ENCODE measurements at places on chromosomes 3 and 15. TPM values are rescaled to one million over a fixed set of nuclear protein-coding genes. Genes with fewer than 3 reads are reported as not detected.

C2CD4B gene
- total RNA-seq: not detected

CHRFAM7A gene
- 4.9 TPM for total RNA-seq

IL20RB gene
- 1.2 TPM for total RNA-seq

TUBGCP5 gene
- 27.1 TPM for total RNA-seq

FILIP1L gene
- 0.08 TPM for total RNA-seq

TMED3 gene
- total RNA-seq: 170 TPM

HYKK gene
- 5.2 TPM for total RNA-seq

IQCF5 gene
- total RNA-seq: not detected

EAF2 gene
- 2.8 TPM for total RNA-seq

OSTN gene
- total RNA-seq: not detected

LMOD3 gene
- not detected for total RNA-seq

MYZAP gene
- total RNA-seq: 0.51 TPM

SYNPR gene
- not detected for total RNA-seq

TFRC gene
- 101 TPM for total RNA-seq

STX19 gene
- not detected for total RNA-seq

SLITRK3 gene
- total RNA-seq: not detected

HIGD1A gene
- total RNA-seq: 77.6 TPM

CNTN4 gene
- total RNA-seq: not detected

NRG4 gene
- total RNA-seq: 2.6 TPM

LRRIQ4 gene
- total RNA-seq: not detected

P2RY13 gene
- not detected for total RNA-seq

HYAL1 gene
- total RNA-seq: 0.31 TPM

MYLK gene
- 16.6 TPM for total RNA-seq

COL6A5 gene
- not detected for total RNA-seq

RAP2B gene
- total RNA-seq: 8.7 TPM

ADPRH gene
- 2.9 TPM for total RNA-seq

CPA3 gene
- total RNA-seq: not detected

All from A549 treated with DMSO at 1 μM for 4 hours (cell line).